ENCODE measurements at places on chromosomes 4 and X. TPM values are rescaled to one million over a fixed set of nuclear protein-coding genes. Genes with fewer than 3 reads are reported as not detected.

Gene GLRA2
- not detected for total RNA-seq

DNA sequence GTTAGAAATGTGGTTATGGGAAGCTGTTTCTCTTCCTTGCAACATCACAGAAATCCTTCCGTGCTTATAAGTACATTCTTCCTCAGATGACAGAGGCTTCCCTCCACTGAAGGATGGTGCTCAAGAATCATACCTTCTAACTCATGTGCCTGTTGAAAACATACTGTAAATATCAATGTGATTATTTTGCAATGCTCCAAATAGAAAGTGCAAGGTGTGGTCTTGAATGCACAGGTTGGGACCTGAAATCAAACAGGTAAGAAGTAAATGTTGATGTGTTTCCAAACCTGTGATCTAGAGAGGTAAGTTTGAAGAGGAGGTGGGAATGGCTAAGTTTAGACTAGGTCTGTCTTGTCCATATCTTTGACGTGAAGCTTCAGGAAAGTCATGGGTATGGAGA lies 87.7 kb downstream of the ZNF518B start:
- DNase-seq, result no peak

Gene GRID2
- not detected for total RNA-seq

DNA sequence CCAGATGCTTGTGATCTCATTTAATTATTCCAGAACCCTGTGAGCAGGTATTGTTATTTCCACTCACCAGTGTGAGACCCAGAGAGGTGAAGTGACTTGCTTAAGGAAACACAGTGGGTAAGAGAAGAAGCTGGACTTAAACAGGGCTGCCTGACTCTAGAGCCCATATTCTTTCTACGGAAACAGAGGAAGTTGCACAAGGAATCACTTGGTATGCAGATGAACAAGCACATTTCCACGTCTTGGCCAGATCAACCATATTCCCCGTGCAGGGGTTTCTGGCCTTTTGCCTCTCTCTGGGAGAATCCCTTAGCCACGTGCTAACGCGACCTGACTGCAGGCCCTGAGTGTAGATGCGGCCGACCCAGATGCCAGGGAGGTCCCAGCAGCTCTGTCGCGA lies 195.5 kb upstream of the ATP6AP2 start:
- DNase-seq, result no peak

Gene SSX2B
- total RNA-seq, result not detected

Gene AP1S2
- total RNA-seq, result 29.5 TPM

DNA sequence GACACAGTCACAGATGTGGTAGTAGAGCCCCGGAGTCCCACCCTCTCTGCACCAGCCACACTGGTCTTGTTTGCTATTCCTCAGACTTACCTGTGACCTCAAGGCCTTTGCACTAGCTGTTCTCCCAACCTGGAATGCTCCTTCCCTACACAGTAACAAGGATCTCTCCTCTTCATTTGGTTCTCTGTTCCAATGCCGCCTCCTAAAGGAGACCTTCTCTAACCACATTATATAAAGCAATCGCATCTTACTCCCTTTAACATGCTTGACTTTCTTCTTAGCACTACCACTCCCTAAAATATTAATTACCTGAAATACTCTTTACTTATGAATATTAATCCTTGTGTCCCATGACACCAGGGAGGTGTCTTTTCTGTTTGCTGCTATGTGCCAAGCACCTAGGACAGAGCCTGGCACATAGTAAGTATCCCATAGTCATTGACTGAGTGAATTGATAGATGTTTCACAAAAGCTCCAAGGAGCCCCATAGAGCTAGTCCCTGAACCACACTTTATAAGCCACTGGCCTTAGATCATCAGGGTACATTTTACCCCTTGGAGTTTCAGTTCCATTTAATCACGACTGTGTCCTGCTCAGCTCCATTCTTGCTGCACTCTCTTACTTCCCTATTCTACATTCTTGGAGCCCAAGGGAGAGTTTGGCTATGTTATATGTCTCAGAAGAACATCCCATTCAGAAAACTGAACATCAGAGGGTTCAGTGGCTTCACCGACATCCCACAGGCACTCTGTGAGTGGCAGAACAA lies 312.7 kb downstream of the RAB28 start:
- no peak for DNase-seq

Gene SORBS2
- total RNA-seq, result not detected

DNA sequence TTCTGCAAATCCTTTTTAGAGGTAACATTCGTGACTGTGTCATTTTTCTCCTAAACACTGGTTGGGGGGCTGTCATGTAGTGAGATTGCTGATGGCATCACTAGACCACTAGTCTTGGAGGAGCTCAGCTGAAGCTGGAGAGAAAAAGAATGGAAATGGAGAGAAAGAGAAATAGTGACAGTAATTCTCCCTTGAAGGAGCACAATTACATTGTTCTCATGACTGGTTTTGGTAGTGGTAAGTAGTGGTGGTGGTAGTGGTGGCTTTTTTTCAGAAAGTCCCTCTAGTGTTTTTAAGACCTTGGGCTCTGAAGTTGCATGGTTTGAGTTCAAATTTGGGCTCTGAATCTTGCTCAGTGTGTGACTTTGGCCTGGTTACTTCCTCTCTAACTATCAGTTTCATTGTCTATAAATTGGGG lies 99.8 kb downstream of the LARP7 start:
- no peak for DNase-seq

DNA sequence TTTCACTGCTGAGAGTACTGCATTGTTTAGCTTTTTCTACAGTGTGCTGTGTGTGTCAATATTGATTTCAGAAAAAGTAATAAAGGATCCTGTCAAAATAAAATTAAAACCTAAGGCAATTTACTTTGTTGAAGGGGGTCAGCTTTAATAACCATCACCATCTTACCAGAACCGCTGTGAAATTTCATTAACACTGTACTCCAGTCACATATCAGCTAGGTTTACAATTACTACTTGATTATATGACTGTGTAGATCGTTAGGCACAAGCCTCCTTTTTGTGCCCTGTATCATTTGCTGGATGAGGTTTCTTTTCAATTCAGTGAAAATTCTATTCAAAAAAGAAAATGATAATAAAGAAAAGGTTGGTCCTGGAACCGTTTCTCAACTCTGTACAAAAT lies 917.2 kb downstream of the CENPC start:
- no peak for DNase-seq

- peak; percentile 43 for DNase-seq
These were observed 92.7 kb upstream of the RPL34 start for GRCh38 chr4:108527723-108528122.

Gene GCNA
- 4.4 TPM for total RNA-seq

Gene LONRF3
- 0.50 TPM for total RNA-seq
